ENCODE measurements at places on chromosomes 2 and 18.

GRCh38 chr2:199851883-199852282 lies 891 bp upstream of the FTCDNL1 start:
- DNase-seq, result no peak

DNA sequence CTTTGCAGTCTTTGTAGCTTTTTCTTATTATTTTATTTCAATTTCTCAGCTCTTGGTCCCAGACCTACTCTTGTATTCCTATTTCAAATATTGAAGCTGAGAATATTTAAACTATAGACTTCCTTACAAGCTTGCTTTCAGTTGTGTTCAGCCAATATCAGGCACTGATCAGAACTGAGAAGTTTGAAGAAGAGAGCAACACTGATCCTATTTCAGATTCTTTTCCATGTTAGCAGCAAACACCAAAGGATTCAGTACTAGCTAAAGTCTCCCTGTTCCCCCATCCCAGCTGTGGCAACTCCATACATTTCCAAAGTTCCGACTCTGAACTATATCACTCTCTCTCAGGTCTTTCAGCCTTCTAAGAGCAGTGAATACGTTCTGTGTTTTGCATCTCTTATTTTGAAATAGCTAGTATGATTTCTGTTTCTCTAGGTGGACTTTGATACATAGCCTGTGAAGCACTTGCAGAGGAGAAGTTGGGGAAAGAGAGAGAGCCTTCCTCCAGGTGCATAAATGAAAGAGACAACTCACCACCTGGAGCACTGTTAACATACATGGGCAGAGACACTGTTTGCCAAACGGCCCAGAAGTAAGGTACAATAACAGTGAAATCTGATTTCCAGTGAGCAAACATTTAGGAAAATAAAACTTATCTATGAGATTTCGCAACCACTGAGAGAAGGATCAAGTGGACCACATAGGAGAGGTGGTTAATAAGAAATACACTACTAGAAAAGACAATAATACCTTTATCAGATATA lies 135.0 kb upstream of the ZNF804A start:
- DNase-seq, result no peak

- DNase-seq, result no peak
Observed at GRCh38 chr2:164644036-164644700, 22.9 kb upstream of the GRB14 start.

DNA sequence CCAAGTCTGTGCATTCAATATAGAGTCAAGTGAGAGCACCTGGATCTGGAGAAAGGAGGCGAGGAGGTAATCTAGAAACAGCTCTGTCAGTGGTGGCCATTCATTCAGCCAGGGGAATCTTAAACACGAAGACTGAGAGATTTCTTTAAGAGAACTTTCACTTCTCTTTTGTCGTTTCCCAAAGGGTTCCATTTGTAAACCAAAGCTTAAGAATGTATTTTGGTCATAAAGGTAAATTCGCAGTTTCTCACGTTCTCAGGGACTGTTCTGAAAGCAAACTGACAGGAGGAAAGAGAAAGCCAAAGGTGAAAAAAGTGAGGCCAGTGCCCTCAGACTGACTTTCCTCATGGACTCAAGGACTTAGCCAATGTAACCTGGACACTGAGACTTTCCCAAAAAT lies 513.5 kb downstream of the CMPK2 start:
- no peak for DNase-seq
